ENCODE measurements at places on chromosomes 11 and 22. TPM values are rescaled to one million over a fixed set of nuclear protein-coding genes. Genes with fewer than 3 reads are reported as not detected.

DNA sequence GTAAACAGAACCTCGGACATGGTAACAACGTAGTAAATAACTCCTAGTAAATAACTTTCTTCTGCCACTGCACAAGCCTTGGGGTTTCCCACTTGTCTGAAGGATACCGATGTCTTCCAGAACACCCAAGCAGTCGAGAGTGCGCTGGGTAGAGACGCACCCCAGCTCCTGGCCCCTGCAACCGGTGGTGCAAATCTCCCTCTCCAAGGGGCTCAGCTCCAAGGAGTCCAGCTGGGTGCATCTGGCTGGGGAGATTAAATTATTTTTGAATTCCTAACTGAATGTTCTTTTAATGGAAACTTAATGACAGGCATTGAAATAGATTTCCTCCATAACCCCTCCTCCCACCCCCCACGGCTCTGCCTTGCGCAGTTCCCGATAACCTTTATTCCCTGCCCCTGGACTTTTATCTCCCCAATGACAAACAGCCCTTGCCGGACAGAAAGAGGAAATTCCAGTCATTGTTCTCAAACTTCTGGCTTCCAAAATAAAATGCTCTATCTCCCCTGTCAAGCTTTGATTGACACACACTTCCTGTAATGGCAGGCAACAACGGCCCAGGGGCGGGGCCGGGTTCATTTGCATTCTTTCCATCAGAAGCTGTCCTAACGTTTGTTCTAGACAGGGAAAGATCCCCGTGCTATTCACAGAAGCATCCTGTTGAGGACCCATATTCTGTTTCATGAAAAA is 31.2 kb downstream of the KCNJ1 start:
- H3K4me3 ChIP-seq: no peak overlapping the region
- DNase-seq: no peak
- H3K4me1 ChIP-seq: peaks cover 45% of the 10 kb centered on the region
- no peaks in the 10 kb centered on the region for H3K36me3 ChIP-seq

- H3K27ac ChIP-seq: no peak overlapping the region
- H3K36me3 ChIP-seq: no peaks in the 10 kb centered on the region
Observed at GRCh38 chr11:32526760-32527159, 56.9 kb upstream of the EIF3M start.

DNA sequence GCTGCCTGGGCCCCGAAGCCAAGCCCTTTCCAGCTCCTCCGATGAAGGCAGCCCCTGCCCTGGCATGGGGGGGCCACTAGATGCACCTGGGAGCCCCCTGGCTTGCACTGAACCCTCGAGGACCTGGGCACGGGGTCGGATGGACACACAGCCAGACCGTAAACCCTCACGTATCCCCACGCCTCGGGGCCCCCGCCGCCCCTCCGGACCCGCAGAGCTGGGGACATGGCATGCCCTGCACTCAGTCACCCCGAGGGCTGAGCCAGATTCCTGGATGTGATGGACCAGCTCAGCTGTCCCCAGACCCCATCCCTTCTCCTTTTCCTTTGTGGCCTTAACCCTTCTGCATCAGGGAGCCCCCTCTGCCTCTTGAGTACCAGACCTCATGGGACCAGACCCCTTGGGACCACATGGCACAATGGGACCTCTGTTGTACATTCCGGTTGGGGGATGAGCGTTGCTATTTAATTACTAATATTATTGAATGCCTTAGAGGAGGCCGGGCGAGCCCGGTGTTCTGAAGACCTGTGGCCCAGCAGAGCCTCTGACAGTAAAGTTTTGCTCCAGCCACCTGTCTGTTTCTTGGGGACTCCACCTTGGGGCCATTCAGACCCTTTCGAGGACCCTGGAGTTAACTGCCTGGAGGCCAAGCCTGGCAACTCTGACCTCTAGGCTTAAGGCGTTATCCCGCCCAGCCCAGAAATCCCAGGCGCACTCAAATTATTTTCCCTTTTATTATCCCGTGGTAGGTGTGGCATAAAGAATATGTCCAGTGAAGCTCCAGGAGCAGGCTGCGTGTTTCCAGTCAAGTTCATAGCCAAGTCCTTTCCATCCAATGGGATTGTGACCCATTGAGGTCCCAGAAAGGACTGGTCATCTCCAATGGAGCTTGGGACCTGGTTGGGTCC is 3.0 kb downstream of the RASL10A start:
- peaks cover 28% of the 10 kb centered on the region for H3K4me1 ChIP-seq
- no peak overlapping the region for H3K4me3 ChIP-seq
- H3K27ac ChIP-seq: no peak overlapping the region
- H3K36me3 ChIP-seq: peaks cover 3% of the 10 kb centered on the region
- DNase-seq: no peak

DNA sequence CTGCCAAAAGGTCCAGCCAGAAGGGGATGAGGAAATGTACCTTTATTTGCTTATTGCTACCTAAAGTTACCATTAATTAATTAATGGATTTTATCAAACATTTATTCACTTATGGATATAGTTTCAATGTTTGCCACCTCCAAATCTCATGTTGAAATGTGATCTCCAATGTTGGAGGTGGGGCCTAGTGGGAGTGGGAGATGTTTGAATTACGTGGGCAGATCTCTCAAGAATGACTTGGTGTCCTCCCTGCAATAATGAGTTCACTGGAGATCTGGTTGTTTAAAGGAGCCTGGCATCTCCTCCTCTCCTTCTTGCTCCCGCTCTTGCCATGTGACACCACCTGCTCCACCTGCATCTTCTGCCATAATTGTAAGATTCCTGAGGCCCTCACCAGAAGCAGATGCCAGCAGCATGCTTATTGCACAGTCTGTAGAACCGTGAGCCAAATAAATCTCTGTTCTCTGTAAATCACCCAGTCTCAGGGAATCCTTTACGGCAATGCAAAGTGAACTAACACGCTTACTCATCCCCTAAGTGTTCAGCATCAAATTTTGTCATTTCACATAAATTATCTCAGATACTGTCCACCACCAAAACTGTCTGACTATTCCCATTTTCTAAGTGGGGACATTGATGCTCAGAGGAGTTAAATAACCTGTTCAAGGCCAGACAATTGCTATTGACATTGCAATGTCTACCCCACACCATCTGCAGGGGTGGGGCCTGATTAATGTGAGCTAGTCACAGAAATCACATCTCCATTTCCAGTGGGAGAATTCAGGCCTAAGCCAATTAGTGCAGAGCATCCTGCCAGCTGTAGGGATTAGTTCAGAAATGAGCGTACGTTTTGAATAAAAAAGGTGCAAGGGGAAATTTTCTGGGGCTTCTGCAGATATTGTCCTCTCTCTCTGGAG is 51.6 kb upstream of the SYN3 start:
- H3K27ac ChIP-seq: no peak overlapping the region
- H3K27me3 ChIP-seq: no peaks in the 10 kb centered on the region
- no peaks in the 10 kb centered on the region for H3K36me3 ChIP-seq
- H3K4me1 ChIP-seq: peaks cover 2% of the 10 kb centered on the region
- no peak for DNase-seq
- H3K4me3 ChIP-seq: no peak overlapping the region

- no peak for DNase-seq
- no peak overlapping the region for H3K27ac ChIP-seq
- no peaks in the 10 kb centered on the region for H3K36me3 ChIP-seq
- H3K4me1 ChIP-seq: no peaks in the 10 kb centered on the region
Observed at GRCh38 chr11:97964332-97965004, 1056.3 kb upstream of the CNTN5 start.

GRCh38 chr11:11618973-11619435 is 2.8 kb downstream of the GALNT18 start:
- peaks cover 5% of the 10 kb centered on the region for H3K4me1 ChIP-seq
- H3K4me3 ChIP-seq: peak overlapping the region; percentile 80
- no peak overlapping the region for H3K27ac ChIP-seq

DNA sequence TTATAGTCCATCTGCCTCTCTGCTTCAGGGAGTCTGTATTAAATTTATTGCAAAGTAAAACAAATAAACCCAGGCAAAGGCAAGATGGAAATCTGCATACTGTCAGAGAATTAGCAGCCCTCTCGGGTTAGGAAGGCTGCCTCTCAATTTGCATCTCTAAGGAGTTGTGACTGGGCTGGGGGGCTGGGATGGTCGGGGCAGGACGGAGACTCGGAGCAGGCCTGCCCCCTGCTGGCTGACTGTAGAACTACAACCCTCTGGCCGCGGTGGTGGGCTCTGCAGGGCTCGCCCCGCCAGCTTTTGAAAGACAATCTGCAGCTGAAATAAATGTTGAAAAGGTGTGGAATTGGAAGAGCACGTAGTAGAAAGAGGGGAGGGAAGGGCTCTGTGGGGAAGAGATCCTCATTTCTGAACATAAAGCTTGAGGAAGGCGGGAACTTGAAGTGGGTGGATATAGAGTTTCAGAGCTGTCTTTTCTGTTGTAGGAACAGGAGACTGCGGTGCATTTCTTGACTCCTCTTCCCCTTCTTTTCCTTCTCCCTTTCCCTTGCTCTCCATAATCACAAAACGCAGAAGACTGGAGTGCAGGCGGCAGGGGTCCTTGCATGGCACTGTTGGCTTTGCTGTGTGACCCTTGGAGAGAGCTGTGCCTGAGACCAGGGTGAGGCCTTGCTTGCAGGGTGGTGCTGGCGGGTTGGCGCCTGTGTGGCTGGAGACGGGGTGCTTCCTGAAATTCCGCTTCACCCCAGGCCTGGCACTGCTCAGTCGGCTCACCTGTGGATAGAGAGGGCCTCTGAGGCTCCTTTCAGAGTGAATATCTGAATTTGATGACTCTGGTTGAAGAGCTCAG is 22.6 kb upstream of the PKNOX2 start:
- no peak overlapping the region for H3K27ac ChIP-seq
- H3K36me3 ChIP-seq: no peaks in the 10 kb centered on the region
- H3K27me3 ChIP-seq: peaks cover 15% of the 10 kb centered on the region
- no peak overlapping the region for H3K4me3 ChIP-seq
- H3K4me1 ChIP-seq: peaks cover 2% of the 10 kb centered on the region
- peak; percentile 74 for DNase-seq

DNA sequence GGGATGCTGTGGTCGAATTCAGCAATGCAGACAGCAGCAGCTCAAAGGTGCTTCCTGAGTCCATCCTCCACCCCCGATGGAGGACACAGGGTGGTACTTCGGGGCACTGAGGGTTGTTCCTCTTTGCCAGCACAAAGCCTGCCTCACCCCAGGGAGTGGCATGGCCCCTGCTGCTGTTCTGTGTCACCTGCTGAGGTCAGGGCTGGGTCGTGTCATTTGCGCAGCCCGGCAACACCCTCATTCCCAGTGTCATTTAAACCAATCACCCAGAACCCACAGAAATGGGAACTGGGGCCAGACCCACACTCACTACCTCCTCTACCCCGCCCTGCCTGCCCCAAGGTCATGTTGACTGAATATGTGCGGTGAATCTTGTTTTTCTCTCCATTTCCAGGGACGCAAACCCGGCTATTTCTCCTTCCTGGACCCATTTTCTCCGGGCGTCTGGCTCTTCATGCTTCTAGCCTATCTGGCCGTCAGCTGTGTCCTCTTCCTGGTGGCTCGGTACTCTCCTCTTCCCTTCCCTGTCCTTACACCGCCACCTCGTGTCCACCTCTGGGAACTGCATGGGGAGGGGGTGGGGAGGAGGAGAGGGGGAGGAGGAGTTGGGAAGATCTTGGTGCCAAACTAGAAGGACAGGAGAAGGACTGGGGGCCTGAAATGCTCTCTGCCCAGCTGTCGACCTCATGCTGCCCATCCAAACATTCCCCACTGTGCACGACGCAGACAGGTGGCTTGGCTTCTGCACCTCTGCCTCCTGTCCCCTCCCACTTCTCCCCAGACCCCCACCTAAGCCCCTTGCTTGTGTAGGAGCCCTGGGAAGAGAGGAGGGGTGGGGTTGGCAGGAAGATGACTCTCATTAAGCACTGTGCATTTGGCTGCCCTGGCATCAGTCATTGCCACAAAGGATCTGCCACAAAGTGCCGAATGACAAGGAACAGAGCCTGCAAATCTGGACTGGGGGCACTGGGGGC is 71.2 kb upstream of the TBCEL start:
- peaks cover 16% of the 10 kb centered on the region for H3K4me1 ChIP-seq
- DNase-seq: peak; percentile 83
- no peaks in the 10 kb centered on the region for H3K36me3 ChIP-seq
- peak overlapping the region; percentile 29 for H3K27ac ChIP-seq

DNA sequence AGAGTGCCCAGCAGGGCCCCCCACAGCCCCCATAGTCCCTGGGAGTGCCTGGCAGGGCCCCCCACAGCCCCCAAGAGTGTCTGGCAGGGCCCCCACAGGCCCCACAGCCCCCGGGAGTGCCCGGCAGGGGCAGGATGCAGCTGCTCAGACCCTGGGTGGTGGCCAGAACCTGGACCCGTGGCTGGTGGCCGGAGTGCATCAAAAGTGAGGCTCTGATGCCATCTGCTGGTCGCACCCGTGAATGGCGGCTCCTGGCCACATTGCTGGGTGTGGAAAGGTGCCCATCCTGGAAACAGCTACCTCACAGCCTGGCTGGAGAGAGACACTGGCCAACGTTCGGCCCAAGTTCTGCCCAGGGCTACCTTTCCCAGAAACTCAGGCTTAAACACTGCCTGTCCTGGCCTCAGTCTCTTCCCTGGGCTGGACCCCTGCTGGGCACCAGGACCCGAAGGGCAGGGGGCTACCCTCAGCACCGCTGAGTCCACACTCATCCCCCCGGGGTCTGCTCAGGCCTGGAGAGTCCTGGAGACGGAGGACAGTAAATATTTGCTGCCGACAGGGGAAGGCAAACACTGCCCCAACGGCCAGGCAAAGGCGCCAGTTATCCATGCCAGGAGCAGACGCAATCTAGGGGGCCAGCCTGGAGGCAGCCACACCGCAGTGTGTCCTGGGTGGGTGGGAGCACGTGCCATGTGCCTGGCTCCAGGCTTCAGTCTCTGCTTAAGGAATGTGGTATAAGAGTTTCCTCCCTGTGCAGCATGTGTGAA is 4.4 kb downstream of the INS start:
- no peaks in the 10 kb centered on the region for H3K27me3 ChIP-seq
- H3K4me1 ChIP-seq: peaks cover 3% of the 10 kb centered on the region
- no peak overlapping the region for H3K27ac ChIP-seq
- H3K36me3 ChIP-seq: no peaks in the 10 kb centered on the region

DNA sequence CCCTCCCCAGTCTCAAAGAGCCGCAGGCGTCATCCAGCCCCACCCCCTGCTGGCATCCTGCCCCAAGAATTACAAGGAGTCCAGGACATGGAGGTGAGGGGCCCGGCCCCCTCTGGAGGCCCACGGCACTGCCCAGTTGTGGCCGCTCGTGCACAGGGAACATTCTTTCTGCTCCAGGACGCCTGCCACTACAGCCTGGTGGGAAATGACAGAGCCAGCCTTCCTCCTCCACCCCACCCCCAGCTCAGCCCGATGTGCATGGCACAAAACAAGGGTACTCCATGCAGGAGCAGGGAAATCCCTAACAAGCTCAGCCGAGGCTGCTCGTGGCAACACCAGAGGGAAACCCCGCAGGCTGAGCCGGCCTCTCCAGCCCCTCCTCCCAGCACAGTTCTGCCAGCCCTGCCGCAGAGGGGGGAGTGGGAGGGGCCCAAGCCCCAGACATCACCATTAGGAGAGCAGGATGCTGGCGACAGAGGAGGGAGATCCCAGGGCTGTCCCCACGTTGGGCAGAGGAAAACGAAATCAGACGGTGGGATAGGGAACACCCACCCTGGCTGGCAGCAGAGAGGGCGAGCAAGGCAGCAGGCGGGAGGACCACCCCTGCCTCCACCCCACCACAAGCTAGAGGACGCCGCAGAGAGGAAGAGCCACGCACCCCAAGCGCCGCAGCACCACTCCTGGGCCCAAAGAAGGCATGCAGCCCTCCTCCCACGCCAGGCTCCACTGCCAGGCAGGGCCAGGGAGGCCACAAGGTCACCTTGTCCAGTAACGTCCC is 10.0 kb downstream of the IGSF9B start:
- peak overlapping the region; percentile 86 for H3K27ac ChIP-seq
- H3K36me3 ChIP-seq: peaks cover 31% of the 10 kb centered on the region
- no peaks in the 10 kb centered on the region for H3K27me3 ChIP-seq
- H3K4me3 ChIP-seq: peak overlapping the region; percentile 65
- H3K4me1 ChIP-seq: peaks cover 75% of the 10 kb centered on the region

Gene VSIG2
- total RNA-seq: not detected

Gene OR8G5
- total RNA-seq: not detected

Gene GRIA4
- not detected for total RNA-seq

Gene SYT13
- total RNA-seq: not detected

Gene BAD
- total RNA-seq: 21.3 TPM

Gene MGAT3
- 0.23 TPM for total RNA-seq
